ENCODE measurements at places on chromosomes 3 and 15.

- DNase-seq = no peak
Observed at GRCh38 chr3:67312155-67312554, 314.0 kb downstream of the KBTBD8 start.

DNA sequence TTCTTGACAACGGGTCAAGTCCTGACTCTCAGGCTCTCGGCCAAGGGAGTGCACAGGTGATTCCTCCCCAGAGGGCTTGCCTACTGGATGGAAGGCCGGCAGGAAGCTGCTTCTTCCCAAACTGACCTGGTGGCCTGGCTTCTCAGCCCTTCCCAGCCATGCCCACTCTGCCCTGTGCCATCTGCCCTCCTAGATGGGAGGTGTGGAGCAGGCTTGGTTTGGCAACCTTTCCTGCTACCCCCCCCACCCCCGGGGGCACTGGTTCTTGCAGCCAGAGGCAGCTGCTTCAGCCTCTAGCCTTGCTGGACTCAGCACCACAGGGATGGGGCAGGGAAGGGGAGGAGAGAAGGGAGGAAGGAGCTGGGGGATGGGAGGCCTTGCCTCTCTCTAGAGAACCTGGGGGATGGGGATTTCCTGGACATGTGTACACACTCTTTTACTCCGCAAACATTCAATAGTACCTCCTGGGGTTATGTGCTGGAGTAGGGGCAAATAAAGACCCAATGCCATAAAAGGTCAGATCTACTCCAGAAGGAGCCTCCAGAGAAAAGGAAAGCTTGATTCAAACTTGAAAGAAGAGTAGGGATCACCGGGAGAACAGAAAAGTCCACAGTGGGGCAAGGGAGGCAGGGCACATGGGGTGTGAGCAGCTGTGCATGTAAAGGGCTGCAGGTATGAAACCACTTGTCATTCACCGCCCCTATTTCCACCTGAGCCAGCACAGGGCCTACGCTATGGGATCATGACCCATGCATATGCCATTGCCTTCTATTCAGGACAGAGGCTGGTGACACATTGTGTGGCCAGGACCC, 4.2 kb upstream of the DAPK2 start:
- DNase-seq = no peak

- DNase-seq = no peak
Observed at GRCh38 chr15:71639471-71639870, 170.9 kb upstream of the NR2E3 start.

DNA sequence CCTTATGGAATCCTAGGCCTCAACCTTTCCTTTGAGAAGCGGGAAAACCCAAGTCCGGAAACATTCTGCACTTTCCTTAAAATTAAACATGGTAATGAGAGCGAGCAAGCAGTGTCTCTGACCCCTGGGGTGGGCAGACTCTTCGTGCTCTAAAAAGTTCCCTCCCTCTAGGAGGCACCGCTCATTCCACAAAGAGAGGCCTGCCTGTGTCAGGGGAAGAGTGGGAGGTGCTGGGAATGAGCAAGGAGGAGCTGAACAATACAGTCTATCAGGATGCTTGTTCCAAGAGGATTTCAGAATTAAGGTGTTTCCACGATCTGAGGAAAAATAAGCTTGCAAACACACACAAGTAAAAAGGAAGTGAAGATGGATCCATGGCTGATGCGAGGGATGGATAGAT, 6.0 kb upstream of the RLBP1 start:
- no peak for DNase-seq

- DNase-seq = no peak
Observed at GRCh38 chr15:27342991-27343390, 372.0 kb downstream of the GABRG3 start.

DNA sequence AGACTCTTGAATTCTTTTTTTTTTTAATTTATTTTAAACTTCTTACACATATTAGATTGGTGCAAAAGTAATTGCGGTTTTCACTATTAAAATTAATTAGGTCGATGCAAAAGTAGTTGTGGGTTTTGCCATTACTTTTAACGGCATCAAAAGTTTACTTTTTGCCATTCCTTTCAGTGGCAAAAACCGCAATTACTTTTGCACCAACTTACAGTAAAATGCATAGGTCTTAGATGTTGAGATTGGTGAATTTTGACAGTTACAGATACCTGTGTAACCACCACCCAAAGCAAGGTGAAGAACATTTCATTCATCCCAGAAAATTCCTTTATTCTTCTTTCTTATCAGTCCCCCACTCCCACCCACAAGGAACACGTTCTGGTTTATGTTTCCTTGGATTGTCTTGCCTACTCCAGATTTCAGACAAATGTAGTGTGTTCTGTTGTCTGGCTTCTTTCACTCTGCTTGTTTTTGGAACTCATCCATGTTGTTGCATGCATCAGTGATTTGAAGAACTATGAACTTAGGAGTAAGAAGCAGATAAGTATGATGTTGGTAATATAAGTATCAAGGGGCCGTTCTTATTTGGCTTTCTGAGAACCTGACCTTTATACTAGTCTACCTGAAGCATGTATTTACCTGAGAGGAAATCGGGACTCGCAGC, 198.4 kb upstream of the UBE2E1 start:
- DNase-seq = no peak

DNA sequence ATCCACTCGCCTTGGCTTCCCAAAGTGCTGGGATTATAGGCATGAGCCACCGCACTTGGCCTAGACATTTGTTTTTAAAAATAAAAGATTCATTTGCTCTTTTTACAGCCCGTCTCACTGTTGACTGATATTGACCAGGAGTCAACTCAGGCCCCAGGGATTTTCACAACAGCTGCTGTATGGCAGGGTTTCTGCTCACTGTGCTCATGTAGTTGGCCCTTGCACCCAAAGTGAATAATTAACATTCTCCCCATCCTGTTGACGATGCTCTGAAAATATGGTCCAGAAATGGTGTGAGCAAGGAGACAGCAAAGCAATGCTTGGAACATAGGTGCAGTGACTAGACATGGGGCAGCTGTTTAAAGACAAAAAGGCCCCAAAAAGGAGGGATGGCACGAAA, 2.9 kb upstream of the CCR5 start:
- no peak for DNase-seq

DNA sequence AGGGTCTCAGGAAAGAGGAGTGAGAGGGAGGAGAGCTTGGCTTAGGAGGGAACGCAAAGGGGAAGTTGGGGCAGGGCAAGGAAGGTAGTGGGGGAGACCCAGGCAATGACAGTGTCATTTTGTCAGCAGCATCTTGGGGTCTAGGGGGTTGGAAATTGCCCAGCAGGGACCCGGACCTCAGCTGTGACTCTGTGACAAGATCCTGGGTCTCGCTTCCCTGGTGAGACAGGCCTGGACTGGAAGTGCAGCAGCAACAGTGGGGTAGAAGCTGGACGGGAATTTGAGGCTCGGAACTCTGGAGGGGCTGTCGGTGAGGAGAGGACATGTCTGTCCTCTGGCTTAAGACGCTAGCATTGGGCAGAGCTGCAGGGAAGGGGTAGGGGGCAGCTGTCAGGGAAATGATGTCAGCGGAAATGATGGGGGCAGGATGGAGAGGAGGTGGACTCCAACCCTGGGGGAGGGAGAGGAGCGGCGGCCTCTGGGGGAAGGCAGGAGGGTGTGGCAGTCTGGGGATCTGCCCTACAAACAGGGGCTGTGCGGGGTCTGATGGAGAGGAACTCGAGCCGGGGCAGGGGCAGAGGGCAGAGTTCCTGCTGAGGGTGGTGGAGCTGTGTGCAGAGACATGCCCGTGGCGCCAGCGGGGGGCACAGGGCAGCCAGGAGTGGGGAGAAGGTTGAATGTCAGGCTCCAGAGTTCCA, 12.3 kb downstream of the ANPEP start:
- no peak for DNase-seq

DNA sequence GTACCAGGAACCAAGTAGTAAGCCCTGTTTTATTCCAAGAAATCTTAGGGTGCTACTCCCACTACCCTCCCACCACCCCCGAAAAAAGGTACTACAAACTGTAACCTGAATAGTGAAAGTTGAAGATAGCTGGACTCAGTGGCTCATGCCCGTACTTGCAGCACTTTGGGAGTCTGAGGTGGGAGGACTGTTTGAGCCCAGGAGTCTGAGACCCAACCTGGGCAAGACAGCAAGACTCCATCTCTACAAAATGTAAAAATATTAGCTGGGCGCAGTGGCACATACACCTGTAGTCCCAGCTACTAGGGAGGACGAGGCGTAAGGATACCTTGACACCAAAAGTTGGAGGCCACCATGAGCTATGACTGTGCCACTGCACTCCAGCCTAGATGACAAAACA, 7.9 kb downstream of the RHOA start:
- no peak for DNase-seq

DNA sequence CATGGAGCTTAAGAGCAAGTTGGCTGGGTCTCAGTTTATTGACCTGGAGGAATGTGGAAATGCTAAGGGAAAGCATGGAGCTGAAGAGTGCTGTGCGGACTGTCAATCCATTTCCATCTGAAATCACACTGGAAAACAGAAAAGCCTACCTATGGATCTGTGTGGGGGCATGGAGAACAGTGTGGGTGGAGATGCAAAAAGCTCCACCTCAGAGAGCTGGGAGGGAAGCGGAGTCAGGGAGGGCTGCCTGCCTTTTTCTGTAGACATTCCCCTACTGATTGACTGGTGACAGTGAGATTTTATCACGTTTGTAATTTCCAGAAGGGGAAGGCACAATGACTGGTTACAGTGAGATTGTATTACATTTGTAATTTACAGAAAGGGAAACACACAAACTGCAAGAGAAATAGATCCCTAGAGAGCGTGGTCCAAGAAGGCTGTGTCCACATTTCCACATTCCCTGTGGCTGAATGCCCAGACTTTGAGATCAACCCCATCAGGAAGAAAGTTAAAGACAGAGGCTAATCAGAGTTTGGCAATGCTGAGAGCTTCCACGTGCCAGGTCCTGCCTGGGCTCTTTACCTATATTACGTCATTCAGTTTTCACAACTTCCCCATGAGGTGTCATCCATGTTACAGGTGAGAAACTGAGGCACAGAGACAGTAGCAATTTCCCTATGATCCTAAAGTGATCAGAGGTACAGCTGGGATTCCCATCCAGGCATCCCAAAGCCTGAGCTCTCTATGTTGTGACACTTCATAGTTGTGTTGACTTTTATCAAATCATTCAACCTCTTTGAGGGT, 67.7 kb upstream of the NSMCE3 start:
- DNase-seq = no peak

GRCh38 chr3:51953445-51953844, 1.7 kb upstream of the GPR62 start:
- no peak for DNase-seq

- DNase-seq = no peak
Observed at GRCh38 chr3:139654637-139655365, 23.0 kb downstream of the NMNAT3 start.

- no peak for DNase-seq
Observed at GRCh38 chr3:46690798-46691197, 2.7 kb downstream of the ALS2CL start.

GRCh38 chr3:121961283-121961682, 60.8 kb downstream of the ILDR1 start:
- DNase-seq = no peak

- no peak for DNase-seq
Observed at GRCh38 chr15:69282104-69282743, 16.5 kb upstream of the PAQR5 start.

DNA sequence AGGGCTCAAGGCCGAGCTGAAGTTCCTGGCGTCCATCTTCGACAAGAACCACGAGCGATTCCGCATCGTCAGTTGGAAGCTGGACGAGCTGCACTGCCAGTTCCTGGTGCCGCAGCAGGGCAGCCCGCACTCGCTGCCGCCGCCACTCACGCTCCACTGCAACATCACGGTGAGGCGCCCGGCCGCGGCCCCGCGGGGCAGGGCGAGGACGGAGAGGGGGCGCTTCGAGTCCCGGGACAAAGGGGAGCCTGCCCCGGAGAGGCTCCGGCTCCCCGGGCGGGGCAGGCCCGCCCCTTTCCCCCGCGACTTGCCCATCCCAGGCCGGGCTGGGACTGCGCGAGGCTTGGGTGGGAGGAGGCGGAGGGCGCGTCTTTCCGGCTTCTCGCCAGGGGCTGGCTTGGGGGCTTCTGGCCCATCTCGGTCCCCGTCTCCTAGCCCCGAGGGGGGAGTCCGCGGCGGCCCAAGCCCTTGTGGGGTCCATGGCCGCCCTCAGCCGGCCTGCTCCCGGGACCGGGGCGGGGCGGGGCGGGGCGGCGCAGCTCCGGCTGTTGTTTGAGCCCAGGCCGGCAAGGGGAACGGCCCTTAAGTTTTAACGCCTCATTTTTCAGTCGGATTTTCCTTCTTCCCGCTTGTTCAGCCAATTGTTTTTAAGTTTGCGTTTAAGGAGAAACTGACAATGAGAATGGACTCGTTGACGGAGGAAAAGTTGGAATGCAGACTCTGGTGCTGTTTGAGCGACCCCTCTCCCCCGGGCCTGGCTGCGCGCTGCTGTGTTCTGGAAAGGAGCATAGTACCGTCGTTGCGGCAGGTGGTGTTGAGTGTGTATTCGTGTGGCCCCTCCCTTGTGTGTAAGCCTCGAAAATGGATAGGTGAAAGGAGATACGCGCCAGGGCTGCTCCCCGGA, 683 bp downstream of the UBE2Q2 start:
- DNase-seq = no peak

GRCh38 chr3:128282380-128283196, 129.3 kb downstream of the EEFSEC start:
- DNase-seq = no peak

DNA sequence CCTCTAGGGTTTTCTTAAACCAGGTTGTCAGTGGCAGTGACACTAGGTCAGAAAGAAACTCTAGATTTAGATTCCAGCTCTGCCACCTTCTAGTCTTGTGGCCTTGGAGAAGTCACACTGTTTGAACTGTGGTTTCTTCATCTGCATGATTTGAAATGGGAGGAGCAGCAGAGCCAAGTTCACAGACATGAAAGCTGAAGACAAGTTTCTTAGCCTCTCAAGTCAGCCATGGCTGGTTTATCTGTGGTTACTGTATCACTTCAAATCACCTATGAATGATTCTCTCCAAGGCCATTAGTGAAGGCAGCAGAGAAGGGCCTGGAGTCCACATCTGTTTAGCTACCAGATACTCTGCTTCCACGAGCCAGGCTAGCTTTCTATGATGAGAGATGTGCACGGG, 15.6 kb downstream of the CLEC3B start:
- DNase-seq = no peak

- DNase-seq = no peak
Observed at GRCh38 chr15:62533687-62534086, 368.6 kb upstream of the C2CD4B start.

- no peak for DNase-seq
Observed at GRCh38 chr15:25954398-25954797, 91.3 kb upstream of the ATP10A start.
